ENCODE measurements at places on chromosomes 3 and 15.

DNA sequence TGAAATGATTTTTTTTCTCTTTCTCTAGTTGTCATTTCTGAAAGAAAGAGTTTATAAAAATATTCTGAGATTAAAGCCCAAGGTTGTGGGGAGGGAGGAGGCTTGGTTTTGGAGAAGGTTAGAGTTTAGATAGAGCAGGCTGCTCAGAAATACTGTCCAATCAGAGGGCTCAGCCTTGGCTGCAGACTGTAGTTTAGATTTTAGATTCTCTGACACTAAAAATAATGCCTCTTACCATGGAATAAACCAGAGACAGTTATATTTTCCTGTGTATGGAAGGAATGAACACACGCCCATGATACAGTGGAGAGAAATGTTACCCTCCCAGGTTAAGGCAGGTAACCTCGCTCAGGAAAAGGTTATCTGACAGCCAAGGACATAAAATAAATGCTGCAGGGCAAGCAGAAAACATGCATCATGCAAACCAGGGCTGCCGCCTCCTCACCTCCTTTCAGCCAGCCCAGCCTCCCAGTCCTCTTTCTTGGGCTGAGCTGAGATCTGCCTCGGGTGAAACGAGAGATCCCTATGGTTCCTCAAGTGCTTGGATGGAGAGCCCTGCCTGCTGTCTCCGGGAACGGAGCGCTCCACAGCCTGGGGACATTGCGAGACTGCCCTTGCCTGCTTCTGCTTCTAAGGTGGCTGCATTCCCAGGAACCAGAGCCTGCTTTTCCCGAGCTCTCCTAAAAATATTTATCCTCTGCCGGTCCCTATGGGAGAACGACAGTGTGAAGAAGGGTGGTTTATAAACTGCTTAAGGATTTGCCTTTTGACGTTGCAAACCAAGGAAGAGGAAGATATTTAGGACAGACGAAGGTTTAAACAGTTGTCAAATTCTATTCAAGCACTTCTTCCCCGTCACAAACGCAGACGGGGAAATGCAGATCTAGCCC, 848 bp downstream of the NCEH1 start:
- DNase-seq, result peak; percentile 55

DNA sequence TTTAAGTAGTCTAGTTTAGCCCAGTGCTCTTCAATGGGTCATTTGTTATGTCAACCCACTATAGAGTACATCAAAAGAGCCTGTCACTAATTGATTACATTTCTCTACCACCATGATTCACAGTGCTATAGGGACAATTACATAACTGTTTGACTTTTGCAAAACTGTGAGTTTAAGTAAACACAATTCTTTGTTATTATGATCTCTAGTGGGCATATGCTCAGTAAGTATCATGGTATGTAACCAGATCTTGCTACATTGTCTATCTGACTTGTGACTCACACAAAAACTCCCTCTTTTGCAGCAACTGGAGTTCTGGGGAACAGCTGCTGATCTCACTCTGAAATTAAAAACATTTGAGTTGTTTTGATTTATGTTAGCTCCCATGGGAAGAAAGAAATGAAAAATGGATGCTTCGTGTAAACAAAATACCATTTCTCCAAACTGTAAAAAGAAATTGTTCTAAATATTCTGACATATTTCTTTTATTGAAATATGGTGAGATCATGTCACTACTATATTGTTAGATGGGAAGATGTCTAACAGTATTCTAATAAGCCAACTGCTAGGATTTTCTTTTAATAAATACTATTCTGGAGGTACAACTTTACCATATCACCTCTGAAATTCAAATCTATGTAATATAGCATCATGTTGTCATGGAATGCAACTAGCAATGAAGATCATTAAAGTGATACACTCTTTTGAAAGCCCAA, 470.4 kb downstream of the ROBO1 start:
- no peak for DNase-seq

DNA sequence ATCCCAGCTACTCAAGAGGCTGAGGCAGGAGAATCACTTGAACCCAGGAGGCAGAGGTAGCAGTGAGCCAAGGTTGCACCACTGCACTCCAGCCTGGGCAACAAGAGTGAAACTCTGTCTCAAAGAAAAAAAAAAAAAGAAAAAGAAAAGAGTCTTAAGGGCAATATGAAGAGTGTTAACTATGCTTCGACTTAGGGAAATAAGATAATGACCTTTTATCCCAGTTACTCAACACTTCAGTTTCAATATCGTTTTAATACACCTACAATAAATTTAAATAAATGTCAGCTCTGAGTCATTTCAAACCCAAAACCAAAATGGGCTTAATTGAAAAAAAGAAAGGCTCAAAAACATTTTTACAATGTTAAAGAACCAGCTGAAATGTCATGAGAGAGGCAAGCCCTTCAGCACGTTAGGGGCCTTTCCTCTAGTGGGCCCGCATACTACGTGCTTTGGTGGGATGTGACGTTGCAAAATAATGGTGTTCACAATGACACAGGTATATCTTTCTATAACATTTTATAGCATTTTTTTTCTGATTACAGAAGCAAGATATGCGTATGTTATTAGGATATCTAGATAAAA, 15.3 kb downstream of the FYCO1 start:
- DNase-seq, result no peak

GRCh38 chr3:183085634-183086390, 13.5 kb downstream of the MCCC1 start:
- DNase-seq, result peak; percentile 42

DNA sequence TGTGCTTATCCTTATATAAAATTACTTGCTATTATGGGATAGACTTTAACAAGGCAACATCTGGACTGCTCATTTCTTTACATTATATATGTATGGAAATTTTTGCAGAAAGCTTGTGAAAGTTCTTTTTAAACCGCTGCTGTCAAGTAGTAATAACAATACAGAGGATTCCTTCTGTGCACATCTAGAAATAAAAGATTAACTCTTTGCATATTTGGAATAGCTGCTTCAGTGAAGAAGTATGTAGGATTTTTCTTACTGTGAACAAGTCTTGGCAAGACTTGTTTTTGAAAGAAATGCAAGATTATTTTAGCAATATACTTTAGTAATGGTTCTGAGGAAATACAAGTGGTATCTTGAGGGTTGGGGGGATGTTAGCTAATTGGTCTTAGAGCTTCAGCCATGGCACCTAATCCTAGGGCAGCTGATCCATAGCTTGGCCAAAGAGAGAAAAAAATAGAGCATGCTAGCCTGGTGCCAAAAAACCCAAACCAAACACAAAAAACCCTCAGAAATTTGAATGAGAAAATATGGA, 4.3 kb downstream of the PRKCI start:
- DNase-seq, result no peak

DNA sequence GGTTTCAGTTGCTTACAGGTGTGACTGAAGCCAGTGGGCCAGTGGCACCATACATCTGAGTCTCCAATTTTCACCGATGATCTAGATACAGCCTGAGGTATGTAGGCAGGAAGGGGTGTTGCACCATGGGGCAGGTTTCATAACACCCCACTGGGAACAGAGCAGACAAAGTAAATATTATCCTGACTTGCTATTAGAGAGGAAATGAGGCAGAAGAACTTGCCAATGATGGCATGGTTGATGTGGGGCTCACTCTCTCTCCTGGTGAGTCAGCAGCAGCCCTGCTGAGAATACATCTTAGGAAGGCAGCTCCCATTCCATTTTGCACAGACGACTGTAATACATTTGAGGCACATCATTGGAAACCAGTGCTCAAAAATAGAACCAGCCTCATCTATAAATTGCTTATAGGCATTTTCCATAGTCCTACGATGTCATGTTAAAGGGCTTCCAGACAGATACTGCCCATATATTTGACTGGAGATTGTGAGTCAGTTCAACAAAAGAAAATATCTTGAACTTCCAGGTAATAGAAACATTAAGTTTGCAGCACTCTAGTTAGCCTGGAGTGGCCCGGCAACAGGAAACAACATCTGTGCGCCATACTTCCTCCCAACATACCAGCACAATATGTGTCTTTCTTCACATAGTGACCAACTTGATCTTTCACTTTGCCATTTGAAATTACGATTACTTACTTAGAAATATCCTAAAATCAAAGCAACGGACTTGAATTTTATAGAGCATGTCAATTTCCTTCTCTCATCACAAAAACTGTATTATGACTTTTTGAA, 175.5 kb downstream of the NECTIN3 start:
- no peak for DNase-seq

- no peak for DNase-seq
Observed at GRCh38 chr3:32224016-32224516, 14.4 kb upstream of the CMTM8 start.

GRCh38 chr3:97043411-97043810, 229.0 kb downstream of the EPHA6 start:
- no peak for DNase-seq

DNA sequence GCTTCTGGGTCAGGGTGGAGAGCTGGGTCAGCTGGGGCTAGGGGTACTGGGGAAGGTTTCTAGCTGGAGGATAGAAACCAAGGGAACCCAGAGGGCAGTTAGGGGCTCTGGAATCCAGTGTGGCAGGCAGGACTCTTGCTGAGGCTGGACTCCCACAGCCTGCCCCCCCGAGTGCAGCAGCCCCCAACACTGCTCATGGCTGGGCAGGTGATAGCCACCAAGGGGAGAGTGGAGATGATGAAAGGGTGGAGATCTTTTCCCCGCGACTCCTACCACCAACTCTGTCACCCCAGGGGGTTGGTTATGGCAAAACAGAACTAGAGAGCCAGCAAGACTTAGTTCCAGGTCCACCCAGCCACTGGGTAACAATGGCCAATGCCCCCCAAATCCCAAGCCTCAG, 16.9 kb upstream of the LINGO1 start:
- DNase-seq, result no peak

- no peak for DNase-seq
Observed at GRCh38 chr15:58584789-58585461, 153.1 kb downstream of the LIPC start.

DNA sequence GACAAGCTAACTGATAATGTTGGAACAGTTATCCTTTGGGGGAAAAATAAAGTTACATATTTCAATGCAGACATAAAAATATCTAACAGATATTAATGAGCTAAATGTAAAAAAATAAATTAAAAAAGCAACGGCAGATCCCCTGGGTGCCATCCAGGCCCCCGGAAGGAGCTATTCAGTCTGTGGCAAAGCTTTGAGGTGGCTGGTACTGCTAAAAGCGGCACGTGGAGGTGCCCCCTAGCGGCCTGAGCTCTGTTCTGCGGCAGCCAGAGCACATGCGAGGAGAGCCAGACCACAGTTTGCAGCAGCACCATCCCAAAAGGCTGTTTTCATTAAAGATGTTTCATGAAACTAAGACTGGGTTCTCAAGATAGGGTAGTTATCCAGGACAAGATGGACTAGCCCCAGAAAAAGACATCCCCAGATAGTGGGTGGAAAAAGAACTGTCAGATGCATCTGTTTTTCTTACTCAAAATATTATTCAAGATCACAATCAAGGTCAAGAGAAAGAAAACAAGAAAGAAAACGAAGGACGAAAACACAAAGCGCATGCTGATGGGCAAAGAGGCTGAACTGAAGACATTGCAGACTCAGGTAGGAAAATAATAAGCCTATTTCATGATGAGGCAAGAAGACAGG, 18.7 kb downstream of the AP3S2 start:
- peak; percentile 80 for DNase-seq

DNA sequence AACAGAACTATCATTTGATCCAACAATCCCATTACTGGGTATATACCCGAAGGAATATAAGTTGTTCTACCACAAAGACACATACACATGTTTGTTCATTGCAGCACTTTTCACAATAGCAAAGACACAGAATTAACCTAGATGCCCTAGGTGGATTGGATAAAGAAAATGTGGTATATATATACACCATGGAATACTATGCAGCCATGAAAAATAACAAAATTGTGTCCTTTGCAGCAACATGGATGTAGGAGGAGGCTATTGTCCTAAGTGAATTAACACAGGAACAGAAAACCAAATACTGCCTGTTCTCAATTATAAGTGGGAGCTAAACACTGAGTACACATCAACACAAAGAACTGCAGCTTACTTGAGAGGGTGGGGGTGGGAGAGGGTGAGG, 142.5 kb downstream of the IL20RB start:
- DNase-seq, result no peak

- no peak for DNase-seq
Observed at GRCh38 chr15:100241572-100242482, 99.9 kb downstream of the ADAMTS17 start.

- DNase-seq, result peak; percentile 81
Observed at GRCh38 chr3:58059349-58060321, 51.4 kb downstream of the FLNB start.

GRCh38 chr15:57031605-57032004, 113.2 kb downstream of the TCF12 start:
- peak; percentile 68 for DNase-seq

DNA sequence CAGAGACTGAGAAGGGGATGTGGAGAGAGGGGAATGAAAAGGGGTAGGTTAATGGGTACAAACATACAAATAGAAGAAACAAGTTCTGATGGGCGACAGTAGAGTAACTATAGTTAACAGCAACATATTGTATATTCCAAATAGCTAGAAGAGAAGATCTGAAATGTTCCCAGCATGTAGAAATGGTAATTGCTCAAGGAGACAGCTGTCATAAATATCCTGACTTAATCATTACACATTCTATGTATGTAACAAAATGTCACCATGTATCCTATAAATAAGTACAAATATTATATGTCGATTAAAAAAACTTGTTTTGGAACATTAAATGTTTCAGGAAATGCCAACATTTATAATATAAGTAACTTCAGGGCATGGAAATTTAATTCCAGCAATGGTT, 23.3 kb downstream of the FMN1 start:
- no peak for DNase-seq

DNA sequence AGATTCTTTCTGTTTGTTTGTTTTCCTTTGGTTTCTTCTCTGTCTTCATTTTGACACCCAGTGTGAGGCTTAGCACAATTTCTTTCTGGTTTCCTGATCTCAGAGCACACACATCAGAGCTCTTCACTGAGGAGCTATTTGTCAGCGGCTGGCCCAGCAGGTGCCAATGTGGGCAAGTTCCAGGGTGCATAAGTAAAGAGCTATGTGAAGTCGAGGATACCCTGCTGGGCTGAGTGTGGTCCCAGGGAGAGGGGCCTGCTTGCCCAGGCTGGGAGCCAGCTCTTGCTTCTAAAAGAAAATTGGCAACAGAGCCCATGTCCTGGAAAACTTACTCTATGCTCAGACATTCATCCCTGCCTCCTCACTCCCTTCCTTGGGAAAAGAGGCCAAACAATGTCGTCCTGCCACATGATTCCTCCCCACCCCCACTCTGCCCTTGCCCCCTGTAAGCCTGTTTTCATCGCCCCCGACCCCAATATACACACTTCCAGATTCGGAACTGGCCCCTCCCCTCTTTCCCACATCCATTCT, 101.2 kb downstream of the ST8SIA2 start:
- DNase-seq, result no peak

GRCh38 chr15:81945014-81945615, 100.7 kb downstream of the MEX3B start:
- DNase-seq, result no peak

DNA sequence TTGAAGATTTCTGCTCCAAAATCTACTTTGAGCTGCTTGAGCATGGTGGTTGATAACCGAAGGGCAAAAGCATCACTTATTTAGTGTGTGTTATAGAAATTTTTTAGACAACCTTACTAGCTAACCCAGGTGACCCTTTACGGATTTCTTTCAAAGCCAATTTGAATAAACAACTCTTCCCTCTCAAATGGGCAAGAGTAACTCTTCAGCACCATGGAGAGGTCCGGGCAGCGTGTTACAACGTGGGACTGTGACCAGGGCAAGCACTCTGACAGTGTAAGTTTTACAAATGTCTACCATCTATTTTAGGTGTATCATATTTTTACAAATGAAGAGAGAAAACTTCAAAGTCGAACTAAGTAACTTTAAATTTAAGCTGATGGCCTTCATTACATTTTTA, 471.8 kb downstream of the MFSD1 start:
- no peak for DNase-seq

GRCh38 chr15:44641651-44642050, 21.8 kb downstream of the SPG11 start:
- DNase-seq, result no peak
